ENCODE measurements at places on chromosomes 5 and 9.

DNA sequence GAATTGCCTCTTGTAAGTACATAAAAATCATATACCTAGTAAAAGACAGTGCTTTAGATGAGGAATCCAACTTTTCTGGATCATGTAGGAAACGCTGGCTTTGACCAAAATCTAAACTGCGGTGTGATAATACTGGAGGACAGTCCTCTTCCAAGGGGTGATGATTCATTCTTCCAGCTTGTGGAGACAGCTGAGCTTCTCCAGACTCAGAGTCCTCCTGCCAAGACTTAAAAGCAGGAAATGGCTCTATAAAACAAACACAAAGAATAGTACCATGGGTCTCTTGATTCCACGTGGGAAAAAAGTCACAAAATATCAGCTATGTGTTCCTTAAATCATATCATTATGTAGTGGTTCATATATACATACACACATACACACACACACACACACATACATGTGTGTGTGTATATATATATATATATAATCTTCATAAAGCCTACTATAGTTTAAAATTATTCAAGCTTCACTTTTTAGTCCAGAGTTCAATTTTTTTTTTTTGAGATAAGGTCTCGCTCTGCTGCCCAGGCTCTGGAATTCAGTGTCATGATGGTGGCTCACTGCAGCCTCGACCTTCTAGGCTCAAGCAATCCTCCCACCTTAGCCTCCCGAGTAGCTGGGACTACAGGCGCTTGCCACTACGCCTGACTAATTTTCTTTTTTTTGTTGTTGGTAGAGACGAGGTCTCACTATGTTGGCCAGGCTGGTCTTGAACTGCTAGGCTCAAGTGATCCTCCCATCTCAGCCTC is 65.0 kb downstream of the PKD2L2 start:
- DNase-seq = no peak

DNA sequence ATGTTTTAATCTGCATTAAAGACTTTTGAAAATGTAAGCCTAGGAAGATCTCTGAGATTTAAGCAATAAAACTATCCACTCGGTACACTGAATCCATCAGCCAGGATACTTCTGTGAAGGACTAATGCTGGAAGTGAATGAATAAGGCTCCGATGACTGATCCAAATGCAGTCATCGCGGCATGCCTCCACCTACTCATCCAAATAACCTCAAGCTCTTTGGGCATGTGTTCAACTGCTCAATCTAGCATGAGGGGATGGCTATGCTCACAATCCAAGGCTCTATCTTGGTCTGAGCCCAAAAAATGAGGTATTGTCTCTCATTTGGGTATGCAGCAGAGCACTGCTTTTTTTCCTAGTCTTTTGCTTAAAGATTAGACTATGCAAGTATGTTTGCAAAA is 19.2 kb downstream of the MARCHF3 start:
- DNase-seq = no peak

- DNase-seq = no peak
Measured at GRCh38 chr5:149915392-149916260, 29.0 kb downstream of the PDE6A start.

DNA sequence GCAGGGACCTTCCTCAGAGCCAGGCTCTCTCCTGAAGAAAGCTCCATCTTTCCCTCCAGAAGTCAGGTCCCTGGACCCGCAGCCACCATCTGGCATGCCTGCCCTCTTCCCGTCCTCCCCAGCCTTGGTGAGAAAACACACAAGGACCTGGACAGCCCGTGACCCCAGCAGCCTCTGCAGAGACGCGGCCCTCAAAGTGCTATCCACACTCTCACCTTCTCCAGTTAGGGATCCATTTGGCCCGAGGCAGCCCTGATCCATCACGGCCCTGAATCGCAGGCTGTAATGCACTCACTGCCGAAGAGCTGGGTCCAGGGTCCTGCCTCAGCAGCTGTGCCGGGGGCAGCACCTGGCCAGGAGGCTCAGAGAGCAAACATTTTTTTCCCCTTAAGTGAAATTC is 185.1 kb downstream of the OLFM1 start:
- no peak for DNase-seq

- no peak for DNase-seq
Measured at GRCh38 chr9:3850098-3850497, 324.3 kb upstream of the RFX3 start.

- DNase-seq = no peak
Measured at GRCh38 chr5:175728316-175728715, 70.4 kb downstream of the HRH2 start.
